ENCODE measurements at places on chromosomes 2 and 18. TPM values are rescaled to one million over a fixed set of nuclear protein-coding genes. Genes with fewer than 3 reads are reported as not detected.
A peak's percentile ranks its signal among the peaks of the same experiment; 100 is the strongest.

DNA sequence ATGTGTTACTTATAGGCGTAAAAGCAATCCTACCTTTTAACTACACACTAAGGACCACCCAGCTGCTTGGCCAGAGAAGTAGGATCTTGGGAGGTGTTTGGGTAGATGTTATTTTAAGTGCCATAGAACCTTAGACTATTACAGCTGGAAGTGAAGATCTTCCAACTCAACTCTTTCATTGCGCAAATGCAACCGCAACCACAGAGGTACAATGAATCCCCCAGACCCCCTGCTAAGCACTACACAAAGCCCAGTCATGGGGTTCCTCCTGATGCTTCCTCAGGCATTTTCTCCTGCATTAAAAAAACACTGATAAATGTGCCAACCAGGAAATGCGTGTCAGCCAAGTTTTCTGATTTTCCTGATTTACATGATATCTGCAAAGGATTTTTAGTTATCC is 246.0 kb downstream of the LRRTM1 start:
- DNase-seq = peak; percentile 51

Gene ABCG8
- total RNA-seq = not detected

Gene RAB31
- 4.6 TPM for total RNA-seq

Gene MAPK4
- total RNA-seq = 7.0 TPM

Gene STARD6
- total RNA-seq = not detected

GRCh38 chr2:161423421-161424393 is 7.6 kb downstream of the TBR1 start:
- DNase-seq = peak; percentile 75

DNA sequence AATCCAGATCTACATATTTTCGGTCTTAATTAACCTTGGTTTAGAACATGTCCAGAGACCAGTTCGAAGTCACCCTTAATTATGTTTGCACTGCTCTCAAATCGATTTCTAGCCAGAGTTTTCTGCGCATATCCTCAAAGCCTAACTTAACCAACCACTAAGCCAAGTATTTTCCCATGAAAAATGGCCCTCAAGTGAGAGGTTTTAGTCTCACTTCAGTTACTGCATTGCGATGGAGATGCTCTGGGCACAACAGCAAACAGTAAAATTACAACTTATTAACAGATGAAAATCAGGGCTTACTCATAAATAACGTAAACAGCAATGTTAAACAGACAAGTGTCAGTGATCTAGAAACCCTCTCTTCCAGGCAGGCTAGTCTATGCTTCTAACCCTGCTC is 4.5 kb downstream of the RTN4 start:
- DNase-seq = no peak

Gene IAH1
- total RNA-seq = 45.6 TPM

DNA sequence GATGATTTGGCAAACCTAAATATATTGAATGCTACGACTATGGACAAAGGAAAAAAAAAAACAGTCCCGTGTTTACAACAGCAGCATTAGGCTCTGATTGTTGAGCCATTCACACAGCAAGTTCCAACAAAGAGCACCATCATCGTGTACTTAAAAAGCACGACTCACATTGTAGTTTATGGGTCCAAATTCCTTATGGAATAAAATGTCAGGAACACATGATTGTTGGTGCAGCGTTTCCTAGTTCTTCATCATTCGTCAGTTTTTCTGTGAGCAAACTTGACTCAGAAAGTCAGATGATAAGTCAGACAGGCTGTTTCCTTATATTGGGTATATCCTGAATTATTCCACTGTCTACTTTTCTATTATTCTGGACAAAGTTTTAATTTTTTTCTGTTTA is 10.0 kb upstream of the KIDINS220 start:
- DNase-seq = no peak

DNA sequence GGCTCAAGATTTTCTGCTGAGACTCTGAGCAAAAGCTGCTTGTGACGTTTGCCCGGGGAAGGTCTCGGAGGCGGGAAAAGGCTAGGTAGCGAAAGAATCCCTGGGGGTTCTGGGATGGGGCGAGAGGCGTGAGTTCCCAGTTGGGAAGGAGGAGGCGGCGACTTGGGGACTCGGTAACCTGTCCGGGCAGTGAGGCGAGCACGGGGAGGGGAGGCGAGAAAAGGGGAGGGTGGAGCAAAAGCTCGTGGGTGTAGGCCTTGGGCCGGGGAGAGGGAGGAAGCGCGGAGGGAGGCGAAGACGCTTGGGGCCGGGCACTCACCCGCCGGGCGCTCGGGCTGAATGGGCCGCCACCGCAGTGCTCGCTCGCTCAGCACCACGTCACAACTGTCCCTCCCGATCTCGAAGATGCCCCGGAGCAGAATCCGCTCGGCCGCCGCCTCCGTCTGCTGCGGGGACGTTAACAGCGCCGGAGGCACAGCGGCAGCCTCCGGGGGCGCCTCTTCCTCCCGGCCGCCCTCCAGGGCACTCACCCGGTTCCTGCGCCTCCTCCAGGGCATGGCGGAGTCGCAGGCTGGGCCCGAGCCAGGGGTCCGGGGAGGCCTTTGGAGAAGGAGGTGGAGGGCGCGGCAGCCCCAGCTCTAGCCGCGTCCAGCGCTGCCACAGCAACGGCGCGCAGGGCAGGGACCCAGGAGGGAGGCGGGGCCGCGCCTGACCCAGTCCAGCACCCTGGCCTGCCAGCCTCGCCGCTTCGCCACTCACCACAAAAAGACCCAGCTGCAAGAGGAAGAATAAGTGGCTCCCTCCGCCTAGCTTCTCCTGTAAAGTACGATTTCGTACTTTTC is at the start of gene CERKL:
TSS of gene CERKL (minus strand) at position 656 of the 842 bp plus-strand sequence. CDS start at position 557, 99 bp downstream.
- peak; percentile 82 for DNase-seq

GRCh38 chr2:119028327-119029174 is 86.6 kb downstream of the MARCO start:
- DNase-seq = peak; percentile 58

All from neural progenitor cell (in vitro differentiated cells).